Activated T-cell treated with anti-CD3 and anti-CD28 coated beads for 4 hours (primary cell): ENCODE measurements at places on chromosomes 2 and 18.

GRCh38 chr2:181312515-181312927, 144.7 kb upstream of the ITGA4 start:
- no peak for DNase-seq

- no peak for DNase-seq
Observed at GRCh38 chr2:204665207-204665606, 119.9 kb downstream of the PARD3B start.

- no peak for DNase-seq
Observed at GRCh38 chr2:25168256-25169072, at the start of gene POMC. TSS of gene POMC (minus strand) at chr2:25168580. CDS start at chr2:25164772, 3,808 bp downstream.

- DNase-seq = no peak
Observed at GRCh38 chr2:192314800-192315481, 120.2 kb upstream of the TMEFF2 start.

DNA sequence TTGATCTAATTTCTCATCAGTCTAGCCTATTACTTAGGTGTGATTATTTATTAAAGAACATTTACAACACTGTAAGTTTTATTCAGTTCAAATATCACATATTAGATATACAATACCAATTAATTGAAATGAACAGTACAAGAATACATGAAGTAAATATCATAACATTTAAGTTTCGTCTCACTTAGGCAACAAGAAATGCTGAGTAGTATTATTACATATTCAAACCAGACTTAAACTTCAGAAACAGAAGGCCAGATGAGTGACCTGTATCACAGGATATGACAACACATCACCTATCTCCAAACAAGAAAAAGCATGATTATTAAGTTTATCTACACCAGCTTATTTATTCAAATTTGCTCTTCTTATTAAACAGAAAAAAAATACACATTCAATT, 48.9 kb downstream of the LONRF2 start:
- DNase-seq = no peak

DNA sequence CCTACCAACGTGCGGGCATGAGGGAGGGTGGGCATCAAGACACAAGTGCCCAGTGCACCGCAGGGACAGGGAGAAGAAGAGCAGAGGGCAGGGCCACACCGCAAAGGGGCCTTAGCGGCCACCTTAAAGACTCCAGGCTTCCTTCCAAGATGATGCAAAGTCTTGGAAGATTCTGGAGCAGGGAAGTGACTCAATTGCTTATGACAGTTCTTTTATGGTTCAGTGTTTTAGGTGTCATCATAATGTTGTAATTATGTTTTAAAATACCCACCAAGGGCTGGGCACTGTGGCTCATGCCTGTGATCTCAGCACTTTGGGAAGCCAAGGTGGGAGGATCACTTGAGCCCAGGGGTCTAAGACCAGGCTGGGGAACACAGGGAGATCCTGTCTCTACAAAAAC, 44.5 kb upstream of the SEMA4C start:
- no peak for DNase-seq

GRCh38 chr2:229340086-229340760, 69.1 kb upstream of the PID1 start:
- no peak for DNase-seq

- no peak for DNase-seq
Observed at GRCh38 chr2:29304399-29305060, 189.3 kb downstream of the CLIP4 start.

DNA sequence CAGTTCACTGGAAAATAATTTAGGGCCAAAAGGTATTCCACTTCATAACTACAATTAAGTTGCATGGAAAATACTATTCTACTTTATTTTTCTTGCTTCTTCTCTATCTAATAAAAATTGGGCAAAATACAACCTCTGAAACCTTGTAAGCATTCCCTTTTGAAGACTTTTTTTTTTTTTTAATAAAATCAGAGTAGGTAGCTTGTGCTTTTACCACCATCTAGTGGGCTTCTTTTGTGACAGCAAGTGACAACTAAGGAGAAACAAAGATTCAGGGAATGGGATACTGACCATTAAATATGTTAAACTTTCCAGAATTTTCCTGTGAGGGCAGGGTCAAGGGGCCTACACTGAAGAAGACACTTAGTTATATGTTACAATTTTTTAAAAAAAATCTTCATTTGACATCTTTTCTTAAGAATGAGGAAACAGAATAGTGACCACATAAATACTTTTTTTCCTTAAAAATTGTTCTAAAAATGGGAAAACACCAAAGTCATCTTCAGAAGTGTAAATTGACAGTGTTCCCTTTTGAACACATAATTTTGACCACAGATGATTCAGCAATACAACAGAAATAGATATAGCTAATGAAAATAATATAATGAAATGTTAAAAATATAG, 1183.2 kb upstream of the ACVR2A start:
- DNase-seq = no peak

GRCh38 chr2:26196683-26197418, 24.0 kb downstream of the GAREM2 start:
- no peak for DNase-seq

DNA sequence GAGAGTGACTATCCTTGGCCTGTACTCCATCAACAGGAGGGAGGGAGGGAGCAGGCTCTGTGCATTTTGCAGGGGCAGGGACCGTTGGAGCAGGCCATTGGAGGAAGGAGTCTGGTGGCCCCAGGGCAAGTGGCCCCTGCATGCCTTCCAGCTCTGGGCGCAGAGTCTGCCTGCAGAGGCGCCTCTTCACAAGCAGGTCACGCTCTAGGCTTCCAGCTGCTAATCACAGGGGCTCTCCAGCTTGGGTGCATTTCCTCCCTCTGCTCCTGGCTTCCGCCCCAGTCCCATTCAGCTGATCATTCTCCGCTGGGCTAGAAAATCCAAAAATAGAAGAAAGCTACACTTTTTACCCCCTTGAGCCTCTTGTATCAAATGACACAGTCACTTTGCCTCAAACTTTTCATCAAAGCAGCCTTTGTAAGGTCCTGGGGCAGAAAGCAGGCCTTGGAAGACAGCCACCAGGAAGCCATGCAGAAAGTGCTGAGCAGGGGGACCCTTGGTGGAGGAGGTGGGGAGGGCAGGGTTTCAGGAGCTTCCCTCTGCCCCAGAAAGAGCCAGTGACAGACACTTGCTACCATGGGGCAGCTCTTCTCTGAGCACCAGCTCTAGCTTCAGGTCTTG, 11.3 kb downstream of the TMEM247 start:
- DNase-seq = no peak

DNA sequence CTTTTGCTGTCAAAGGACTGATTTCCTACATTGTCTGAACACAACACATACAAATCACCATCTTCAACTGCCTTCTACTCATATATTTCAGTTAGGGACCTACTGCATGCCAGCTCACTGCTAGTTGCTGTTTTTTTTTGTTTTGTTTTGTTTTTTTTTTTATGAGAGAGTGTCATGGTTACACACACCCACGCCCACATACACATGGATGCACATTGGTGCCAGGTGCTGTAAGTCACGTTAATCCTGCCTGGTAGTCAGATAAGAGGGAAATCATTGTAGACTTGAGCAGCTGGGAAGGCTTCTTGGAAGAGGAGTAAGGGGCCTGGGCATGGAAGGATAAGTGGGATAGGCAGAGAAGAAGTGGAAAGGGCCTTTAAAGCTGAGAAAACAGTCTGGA, 209.9 kb downstream of the TDRD15 start:
- DNase-seq = no peak

DNA sequence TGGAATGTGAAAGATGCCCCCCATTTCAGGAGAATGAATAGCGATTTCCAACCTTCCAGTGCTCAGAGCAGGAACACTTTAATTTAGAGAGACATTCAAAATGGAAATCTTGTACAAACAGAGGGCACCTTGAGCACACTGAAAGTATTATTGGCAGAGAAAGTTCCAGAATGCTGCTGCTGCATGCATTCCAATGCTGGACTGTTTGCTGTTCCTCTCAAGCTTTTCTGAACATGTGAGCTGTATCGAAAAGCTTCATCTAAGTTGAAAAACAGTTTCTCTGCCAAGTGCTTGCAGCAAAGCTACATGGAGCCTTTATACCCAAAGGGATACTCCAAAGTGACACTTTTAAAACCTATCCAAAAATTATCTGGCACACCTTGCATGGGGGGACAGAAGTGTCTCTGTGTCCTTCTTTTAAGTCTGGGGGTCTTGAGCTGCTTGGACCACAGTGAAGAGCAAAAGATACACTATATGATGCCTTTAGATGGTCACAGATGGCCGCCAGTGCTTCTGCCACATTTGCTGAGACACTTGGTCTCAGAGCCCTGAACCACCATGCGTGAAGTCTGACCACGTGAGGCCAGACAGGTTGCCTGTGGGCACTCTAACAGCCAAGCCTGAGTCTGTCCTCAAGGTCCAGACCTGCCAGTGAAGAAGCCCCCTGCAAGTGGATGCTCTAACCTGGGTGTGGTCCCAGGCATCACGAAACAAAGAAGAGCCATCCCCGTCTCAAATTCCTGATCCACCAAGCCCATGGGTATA, 18.8 kb downstream of the UXS1 start:
- DNase-seq = no peak

DNA sequence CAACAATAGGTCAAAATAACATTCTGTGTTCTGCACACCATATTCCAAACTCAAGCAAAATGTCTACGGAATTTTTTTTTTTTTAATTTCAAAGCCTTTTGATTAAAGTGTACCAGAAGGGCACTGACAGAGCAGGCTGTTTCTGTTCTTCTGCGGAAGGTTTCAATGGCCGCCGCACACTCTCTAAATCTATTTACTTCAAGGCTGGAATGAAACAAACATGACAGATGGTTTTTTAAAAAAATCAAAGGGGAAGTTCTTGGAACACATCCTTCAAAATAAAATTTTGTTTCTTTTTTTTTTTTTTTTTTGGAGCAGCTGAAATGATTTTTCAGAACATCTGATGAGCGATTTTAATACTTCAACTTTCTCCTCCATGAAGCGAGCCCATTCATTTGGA, 259.1 kb downstream of the TXNL1 start:
- no peak for DNase-seq

GRCh38 chr2:6926071-6926732, 9.0 kb downstream of the RNF144A start:
- no peak for DNase-seq

- DNase-seq = no peak
Observed at GRCh38 chr18:61831071-61831470, 61.7 kb downstream of the RNF152 start.
